ENCODE measurements at places on chromosomes 13 and 19.

- peak; percentile 93 for DNase-seq
Observed at GRCh38 chr19:8526345-8527091, 12.6 kb upstream of the ZNF414 start.

GRCh38 chr13:82747291-82747690, 1135.0 kb downstream of the SLITRK1 start:
- DNase-seq = no peak

GRCh38 chr13:97027162-97027554, 32.9 kb upstream of the OXGR1 start:
- no peak for DNase-seq

GRCh38 chr13:113184568-113185440, 23.7 kb downstream of the PCID2 start:
- DNase-seq = no peak

DNA sequence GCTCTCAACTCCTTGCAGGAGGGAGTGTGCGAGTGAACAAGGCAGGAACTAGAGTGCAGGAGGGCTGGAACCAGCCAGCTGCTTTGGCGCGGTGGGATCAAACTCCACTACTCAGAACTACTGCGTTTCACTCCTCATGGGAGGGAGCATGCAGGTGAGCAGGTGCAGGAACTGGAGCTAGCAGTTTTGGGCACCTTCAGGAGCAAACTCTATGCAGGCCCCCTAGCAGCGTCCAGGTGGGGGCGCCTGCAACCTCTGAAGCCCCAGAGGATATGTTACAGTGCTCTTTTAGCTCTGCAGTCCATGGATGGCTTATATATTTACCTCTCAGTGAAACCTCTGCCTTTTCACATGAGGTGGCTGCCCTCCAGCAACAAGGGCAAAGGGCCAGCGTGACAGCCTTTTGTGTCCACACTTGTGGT, 1303.4 kb downstream of the PCDH9 start:
- DNase-seq = no peak

DNA sequence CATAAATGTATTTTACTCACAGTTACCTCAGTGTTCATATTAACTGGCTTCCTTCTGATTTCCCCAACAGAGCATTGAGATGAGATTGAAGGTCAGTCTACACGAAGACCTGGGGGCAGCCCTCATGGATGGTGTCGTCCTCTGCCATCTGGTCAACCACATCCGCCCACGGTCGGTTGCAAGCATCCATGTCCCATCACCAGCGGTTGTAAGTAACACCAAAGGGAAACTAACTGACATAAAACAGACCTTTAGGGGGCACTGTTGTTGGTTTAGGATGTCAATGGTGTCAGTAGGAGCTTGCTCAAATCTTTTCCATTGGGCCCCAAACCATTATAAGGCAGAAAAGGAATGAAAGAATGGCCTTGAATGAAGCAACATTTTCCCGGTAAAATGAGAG, 68.2 kb downstream of the ESD start:
- DNase-seq = no peak

GRCh38 chr19:38596057-38596981, 21.4 kb downstream of the MAP4K1 start:
- no peak for DNase-seq

DNA sequence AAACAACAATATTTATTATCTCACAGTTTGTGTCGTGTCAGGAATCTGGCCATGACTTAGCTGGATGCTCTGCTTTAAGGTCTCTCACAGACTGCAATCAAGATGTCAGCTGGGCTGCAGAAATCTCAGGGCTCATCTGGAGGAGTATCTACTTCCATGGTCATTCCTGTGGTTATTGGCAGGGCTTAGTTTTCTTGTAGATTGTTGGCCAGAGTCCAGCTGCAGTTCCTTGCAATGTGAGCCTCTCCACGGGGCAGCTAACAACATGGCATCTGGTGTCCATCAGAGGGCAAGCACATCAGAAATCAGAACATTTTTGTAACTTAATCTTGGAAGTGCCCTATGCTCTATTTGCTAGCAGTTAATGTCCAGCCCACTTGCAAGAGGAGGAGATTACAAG, 45.7 kb upstream of the TDRD3 start:
- DNase-seq = no peak

GRCh38 chr19:1516395-1516753, 3.6 kb upstream of the ADAMTSL5 start:
- no peak for DNase-seq

GRCh38 chr13:99347911-99348451, 40.8 kb upstream of the GPR183 start:
- no peak for DNase-seq

GRCh38 chr19:57633832-57634131, 814 bp downstream of the ZNF211 start:
- no peak for DNase-seq

DNA sequence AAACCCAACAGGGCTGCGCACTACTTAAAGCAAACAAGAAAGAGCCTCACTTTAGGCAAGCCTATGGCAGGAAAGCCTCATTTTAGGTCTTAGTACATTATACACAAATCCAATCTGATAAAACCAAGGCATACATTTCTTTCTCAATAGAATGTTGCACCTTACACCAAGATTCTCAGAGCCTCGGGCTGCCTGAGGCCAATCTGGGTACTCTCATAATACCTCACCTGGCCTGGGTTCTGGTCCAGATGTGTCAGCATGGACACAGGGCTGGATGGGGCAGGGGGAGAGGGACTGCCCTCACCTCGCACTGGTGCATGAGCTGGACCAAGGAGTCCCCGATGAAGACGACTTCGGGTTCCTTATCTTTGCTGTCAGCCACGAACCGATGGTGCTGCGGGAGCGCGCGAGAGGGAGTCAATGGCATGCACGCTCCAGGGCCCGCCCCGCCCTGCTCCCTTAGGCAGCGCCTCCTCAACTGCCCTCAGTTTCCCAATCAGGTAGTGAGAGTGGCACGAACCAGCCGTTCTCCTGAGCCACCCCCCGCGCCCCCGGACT, at the start of gene PRR19:
Gene PRR19 (plus strand): TSS at position 487 of the 558 bp plus-strand sequence. CDS start 7,453 bp downstream, outside the sequence.
- no peak for DNase-seq

GRCh38 chr19:6048348-6048747, 62.0 kb downstream of the RFX2 start:
- DNase-seq = peak; percentile 44

GRCh38 chr19:273393-273792, 17.8 kb downstream of the PLPP2 start:
- DNase-seq = no peak

- DNase-seq = no peak
Observed at GRCh38 chr19:35773020-35773806, 2.2 kb upstream of the ARHGAP33 start.

- no peak for DNase-seq
Observed at GRCh38 chr13:46982856-46983582, 86.2 kb upstream of the HTR2A start.

DNA sequence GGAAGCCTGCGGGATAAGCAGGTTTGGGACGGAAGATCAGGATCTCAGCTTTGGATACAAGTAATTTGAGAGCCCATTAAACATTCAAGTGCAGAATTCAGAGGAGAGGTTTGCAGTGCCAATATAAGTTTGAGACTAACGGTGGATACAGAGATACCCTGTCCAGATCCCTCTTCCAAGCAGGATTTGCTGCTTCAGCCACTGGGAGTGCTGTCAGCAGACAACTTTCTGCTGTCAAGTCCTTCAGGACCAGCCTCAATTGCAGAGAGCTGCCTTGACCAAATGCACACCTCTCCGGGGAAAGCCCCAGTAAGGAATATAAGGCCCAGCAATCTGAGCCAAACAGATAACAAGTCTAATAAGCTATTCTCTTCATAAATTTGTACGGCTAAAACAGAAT, 46.1 kb upstream of the ZNF780A start:
- no peak for DNase-seq

DNA sequence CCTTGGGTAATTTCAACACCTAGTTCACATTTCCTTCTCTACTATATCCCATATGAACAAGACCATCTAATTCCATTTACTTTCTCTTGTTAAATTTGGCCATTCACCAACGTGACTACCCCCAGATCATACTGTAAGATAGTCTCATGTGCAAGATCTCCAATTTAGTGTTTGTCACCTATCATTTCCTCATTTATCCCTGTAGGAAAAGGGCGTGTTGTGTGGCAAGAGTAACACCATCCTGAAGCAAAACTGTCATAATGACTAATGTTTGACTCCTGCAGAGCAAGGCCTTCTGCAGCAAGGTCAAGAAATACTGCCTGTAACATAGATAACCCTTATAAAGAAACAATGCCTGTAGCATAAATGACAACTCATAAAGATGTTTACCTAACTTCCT, 51.3 kb downstream of the SUCLA2 start:
- DNase-seq = no peak

DNA sequence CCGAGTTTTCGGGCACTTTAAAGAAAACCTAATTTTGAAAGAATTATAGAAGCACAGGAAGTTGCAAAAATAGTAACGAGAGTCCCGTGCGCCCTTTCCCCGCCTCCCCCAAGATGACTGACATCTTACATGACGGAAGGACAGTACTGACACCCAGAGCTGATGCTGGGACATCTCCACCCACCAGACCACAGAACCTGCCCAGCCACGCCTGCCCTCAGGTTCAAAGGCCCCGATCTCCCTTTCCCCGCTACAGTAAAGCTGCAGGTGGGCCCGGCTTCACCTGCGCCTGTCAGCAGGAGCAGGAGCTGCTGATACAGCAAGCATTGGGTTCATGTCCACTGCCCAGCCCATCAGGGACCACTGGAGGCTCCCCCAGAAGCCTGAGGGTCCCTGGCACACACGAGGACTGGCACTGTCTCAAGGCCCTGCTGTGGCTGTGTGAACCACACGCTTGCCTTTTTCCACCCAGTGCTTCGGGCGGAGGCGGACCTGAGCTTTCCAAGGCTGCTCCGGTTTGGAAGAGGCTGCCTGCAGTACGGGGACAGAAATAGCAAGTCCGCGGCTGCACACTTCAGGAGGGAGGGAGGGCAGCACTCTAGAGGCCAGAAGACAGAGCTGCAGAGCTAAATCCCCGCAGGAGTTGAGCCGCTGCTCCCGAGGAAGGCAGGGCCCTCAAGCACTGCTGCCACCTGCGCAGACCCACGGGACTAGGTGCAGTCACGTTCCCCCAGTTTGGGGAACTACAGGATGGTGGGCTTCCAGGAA, 8.7 kb downstream of the MAP2K2 start:
- no peak for DNase-seq

DNA sequence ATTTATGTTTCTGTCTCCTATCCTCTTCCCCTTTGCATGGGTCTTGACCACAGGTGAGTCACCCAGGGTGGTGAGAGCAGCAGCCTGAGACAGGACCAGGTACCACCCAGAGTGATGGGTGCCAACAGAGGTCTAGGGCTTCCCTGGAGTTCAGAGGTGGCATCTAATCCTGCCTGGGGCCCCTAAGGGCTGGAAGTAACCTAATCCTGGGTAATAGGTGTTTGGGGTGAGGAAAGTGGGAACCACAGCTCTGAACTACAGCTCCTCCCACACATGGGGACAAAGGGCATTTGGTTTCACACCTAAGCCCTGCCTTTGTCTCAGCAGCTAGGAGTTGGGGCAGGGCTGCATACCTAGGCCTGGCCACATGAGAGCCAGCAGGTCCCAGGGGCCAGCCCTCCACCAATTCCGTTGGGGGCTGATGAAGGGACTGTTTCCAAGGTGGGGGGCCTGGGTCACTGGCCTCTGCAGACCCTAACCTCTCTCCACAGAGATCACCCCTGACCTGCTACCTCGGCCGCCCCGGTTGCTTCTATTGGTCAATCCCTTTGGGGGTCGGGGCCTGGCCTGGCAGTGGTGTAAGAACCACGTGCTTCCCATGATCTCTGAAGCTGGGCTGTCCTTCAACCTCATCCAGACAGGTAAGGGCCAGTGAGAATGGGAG, 8.0 kb downstream of the SPHK2 start:
- DNase-seq = peak; percentile 72

DNA sequence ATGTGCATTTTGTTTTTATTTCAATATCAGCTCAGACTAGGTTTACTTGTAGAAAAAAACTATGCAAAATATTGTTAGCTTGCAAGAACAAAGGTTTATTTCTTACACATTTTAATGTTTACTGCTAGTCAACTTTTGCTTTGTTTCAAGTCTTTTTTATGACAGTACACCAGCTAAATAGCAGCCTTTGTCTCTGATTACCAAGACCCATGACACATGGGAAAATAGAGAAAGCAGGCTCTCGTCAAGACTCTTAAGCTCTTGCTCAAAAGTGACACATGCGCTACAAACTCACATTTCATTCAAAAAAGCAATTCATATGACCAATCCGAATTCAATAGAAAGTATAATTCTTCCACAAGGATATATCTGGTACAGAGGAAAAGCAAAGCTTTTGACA, 642.3 kb upstream of the SLITRK1 start:
- DNase-seq = no peak

GRCh38 chr19:7349231-7349591, 474 bp downstream of the ARHGEF18 start:
- peak; percentile 38 for DNase-seq

DNA sequence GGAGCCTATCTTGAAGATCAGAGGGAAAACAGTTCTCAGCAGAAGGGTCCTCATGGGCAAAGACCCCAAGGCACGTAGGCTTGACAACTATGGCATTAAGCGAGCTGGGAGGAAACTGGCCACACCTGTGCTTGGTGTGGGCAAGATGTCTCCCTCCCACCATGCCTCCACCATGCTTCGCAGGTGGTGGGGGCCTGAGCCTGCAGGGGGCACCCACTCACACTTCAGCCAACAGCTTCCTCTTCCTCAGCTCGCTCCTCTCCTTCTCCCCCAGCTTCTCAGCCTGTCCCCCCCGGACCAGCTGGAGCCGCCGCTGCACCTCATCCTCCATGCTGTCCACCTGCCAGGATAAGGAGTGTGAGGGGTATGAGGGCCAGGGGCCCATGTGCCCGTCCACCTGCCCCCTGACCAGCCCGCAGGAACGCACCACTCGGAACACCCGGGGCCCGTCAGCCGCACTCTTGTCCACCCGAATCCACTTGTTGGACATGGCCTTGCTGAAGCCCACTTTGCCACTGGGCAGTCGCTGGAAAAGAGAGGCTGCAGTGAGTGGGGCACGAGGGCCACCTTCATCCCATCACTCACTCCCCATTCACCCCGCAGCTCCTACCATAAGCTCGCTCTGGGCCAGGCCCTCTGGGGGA, 3.4 kb downstream of the FARSA start:
- DNase-seq = no peak

DNA sequence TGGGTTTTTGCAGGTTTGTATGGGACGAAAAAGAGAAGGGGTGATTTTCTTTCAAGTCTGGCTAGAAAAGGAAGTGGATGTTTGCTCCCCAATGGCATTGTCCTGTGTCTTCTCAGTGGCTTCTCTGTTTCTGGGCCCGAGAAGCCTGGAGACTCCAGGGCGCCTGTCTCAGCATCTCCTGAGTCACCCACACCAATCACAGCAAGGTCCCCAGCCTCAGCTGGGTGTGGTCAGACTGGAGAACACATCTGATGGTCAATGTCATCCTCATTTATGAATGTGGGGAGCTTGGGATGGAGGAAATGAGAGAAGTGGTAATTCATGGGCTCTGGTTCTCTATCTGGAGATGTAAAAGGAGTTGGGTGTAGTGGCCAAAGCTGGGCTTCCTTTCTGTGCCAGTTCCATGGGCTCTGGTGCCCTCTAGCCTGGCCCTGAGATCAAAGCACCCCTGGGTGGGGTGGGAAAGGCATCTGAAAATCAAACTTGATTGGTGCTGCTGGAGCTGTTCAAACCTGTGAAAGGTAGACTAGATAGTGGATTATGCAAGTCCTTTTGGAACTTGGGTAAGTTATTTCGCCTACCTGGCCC, 13.4 kb downstream of the RASL11A start:
- no peak for DNase-seq

GRCh38 chr19:30679789-30680188, 307.6 kb downstream of the ZNF536 start:
- no peak for DNase-seq
